Fibroblast of lung (primary cell): ENCODE measurements at places on chromosomes 1 and 21.

- DNase-seq, result no peak
Observed at GRCh38 chr1:36982709-36983108, 51.6 kb downstream of the GRIK3 start.

GRCh38 chr1:23337869-23338268 lies 6.2 kb downstream of the HNRNPR start:
- DNase-seq, result peak; percentile 60

DNA sequence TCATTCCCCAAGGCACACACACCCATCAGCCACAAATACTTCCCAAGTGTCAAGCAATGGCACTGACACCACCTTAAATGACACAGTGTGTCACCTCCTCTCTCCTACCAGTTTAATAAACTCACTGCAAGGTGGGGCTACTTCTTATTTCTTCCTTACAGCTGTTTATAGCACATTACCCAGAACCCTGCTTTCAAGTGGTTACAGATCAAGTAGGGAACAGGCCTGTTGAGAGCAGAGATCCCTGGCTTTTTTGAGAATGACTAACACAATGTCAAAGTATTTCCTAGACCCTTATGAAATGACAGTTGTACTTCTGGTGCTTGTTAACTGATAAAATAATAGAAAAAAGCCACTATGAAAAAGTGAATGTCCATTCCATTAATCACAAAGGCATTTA lies 19.8 kb downstream of the ZBTB17 start:
- peak; percentile 42 for DNase-seq

- DNase-seq, result no peak
Observed at GRCh38 chr1:8862528-8862927, 16.0 kb downstream of the ENO1 start.

DNA sequence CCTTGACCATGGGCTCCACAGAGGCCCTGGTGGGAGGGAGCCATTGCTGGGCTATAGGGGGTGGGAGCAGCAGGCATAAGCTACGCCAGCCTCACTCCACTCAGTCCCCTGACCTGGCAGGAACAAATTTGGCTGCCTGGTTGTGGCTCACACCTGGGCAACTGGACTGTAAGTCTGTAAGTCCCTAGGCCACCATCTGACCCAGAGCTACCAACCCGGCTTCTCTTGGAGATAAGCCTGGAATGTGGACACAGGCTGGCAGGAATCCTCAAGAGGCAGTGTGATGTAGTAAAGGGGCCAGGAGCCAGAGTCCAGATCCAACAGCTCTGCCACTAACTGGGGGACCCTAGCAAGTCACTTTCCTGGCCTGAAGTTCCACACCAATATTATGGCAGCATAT lies 11.4 kb downstream of the NCF2 start:
- no peak for DNase-seq

- DNase-seq, result no peak
Observed at GRCh38 chr1:73066866-73067265, 784.5 kb upstream of the NEGR1 start.

- no peak for DNase-seq
Observed at GRCh38 chr1:63784083-63784482, 10.3 kb downstream of the ROR1 start.

DNA sequence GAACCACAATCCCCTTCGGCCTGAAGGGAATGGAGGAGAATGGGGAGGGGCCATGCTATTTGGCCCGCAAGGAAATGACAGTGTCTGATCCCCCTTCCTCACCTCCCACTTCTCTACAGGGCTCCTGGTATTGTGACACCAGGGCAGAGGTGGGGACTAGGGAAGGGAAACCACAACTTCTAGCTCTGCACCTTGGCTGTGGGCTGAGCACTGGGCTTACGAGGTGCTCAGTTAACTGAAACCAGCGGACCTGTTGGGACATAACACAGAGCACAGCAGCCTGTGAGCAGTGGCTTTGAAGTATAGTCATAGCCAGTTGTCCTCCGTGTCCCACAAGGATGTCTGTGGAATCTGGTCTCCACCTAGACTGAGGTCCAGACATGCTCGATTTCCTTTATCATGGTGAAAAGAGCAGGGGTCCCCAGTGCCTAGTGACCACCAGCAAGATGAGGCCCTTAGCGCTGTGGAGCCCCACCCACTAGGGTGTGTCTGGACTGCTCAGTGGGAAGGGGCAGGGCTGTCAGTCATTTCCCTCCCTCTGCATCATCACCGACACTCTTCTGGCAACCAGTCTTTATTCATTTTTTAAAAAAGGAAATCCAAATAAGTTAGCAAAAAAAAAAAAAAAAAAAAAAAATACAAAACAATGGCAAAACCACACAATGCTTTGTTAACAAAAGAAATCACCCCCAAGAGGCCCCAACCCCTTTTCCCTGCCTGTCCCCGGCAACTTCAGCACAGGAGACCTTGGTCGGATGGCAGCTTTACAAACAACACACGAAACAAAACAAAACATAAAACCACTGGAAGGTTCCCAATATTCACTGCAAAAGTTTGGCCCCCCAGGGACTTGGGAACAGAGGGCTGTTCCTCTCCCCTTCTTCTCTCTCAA lies 3.0 kb downstream of the MYOG start:
- DNase-seq, result no peak

DNA sequence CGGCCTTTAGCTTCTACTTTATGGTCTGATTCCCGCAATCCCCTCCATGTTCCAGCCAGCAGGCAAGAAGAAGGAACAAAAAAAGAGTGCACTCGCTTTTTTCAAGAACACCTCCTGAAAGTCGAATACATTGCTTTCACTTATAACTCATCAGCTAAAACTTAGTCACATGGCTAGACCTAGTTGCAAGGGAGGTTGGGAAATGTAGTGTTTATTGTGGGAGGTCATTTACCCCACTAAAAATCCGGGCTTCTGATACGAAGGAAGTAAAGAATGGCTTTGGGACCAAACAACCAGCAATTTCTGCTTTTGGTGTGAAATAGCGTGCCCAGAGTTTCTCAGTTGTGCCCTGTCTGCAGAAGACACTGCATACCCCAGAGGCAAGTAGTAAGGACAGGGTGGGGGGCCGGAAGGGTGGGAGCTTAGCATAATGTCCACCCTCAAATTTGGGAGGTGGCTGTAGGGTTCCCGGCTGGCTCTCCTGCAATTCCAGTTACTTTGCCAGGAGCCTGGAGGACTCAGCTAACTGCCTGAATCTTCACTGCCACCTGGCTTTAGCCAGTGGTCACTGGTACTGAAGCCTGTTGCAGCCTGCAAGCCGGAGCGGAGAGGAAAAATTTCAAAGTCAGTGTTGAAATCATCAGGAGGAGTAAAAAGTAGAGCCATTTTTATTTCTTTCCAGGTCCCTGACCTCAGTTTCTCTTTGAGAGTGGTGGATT lies 57.7 kb upstream of the F3 start:
- no peak for DNase-seq

- DNase-seq, result peak; percentile 74
Observed at GRCh38 chr1:47432071-47433036, 5.5 kb upstream of the FOXD2 start.
